ENCODE measurements at places on chromosomes 2 and 18.

- no peak for DNase-seq
These were observed 63.9 kb upstream of the SERPINE2 start for GRCh38 chr2:224102991-224103390.

GRCh38 chr2:64352292-64352691 lies 101.7 kb upstream of the LGALSL start:
- no peak for DNase-seq

DNA sequence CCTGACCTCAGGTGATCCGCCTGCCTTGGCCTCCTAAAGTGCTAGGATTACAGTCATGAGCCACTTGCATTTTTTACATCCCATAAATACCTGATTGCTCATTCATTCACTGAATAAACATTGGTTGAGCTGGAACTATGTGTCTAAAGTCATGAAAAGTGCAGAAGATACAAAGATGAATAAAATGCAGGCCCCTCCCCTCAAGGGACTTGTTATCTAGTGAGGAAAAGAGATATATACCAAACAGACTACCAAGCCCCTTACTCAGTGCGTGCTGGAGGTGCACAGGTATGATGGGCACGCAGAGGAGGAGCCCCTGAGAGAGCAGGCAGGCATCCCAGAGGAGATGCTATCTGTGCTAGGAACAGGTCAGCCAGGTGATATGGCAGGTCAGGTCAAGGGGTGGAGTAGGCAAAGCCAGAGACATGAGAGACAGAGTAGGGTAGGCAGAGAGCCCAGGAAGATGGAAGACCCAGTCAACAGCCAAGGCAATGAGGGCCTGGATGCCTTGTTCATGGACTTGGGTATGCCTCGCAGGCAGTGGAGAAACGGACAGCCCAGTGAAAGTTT lies 7.7 kb downstream of the FHL2 start:
- DNase-seq, result no peak

GRCh38 chr2:127032621-127033020 lies 74.3 kb downstream of the BIN1 start:
- DNase-seq, result no peak

GRCh38 chr2:159562248-159562647 lies 54.1 kb downstream of the BAZ2B start:
- no peak for DNase-seq

- no peak for DNase-seq
These were observed 1.9 kb downstream of the ORMDL1 start for GRCh38 chr2:189782221-189782671.

Measured in esophagus squamous epithelium (tissue), 5 donors.